T-helper 17 cell (primary cell): ENCODE measurements at places on chromosomes 4 and X.

DNA sequence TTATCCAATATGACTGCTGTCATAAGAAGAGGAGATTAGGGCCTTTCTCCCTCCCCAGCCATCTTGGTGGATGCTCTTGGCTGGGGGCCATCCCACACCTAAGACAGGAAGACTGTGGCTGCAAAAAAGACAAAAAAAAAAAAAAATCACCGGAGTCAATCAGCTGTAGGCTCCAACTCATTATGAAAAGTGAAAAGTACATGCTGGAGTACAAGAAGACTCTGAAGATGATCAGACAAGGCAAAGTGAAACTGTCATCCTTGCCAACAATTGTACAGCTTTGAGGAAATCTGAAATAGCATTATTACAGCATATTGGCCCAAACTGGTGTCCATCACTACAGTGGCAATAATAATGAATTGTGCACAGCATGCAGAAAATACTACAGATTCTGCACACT lies 5.2 kb downstream of the EGFL6 start:
- no peak for DNase-seq

DNA sequence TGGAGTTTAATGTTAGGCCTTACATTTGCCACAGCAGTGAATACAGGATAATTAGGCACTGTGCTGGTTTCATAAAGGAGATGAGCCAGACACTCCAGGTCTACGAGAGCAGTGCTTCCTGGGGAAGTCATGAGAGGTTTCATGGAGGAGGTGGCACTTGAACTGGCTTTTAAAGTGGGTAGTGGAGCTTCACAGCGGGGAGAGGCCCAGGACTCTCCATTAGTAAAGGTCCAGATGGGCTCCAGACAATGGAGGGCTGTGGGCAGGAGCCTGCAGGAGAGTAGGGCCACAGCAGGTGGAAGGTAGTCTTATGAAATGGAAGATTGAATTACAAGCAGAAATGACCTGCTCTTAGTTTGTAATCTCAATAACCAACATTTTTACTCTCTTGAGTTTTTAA lies 29.0 kb downstream of the CLDN22 start:
- no peak for DNase-seq

- DNase-seq, result no peak
These were observed 10.0 kb upstream of the PLK4 start for GRCh38 chr4:127870688-127871087.

DNA sequence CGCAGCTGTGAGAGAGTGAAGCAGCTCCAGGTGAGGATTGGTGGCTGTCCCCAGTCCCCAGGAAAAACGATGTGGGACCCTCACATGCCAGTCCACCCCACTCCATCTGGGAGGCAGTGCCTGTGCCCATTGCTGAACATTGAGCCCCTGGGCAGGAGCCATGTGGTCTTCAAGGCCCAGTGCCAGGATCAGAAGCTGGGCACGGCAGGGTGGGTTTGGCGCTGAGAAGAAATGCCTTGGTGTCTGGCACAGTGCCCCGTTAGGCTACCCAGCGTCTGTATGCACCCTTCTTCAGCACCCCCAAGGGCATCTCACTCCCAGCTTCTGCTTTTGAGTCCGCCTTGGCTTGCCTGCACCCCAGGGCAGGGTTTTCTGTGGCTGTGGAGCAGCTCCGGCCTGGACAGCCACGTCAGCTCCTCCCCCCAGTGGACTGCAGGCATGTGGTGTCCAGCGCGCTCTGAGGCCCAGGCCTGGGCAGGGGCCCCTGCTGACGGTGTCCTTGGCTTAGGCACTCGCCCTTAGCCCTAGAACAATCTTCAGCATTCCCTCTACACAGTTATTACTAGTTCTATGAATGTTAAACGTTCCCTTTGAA lies 28.6 kb downstream of the RGS12 start:
- DNase-seq, result no peak

GRCh38 chr4:53015681-53016080 lies 153.6 kb downstream of the RASL11B start:
- DNase-seq, result no peak

DNA sequence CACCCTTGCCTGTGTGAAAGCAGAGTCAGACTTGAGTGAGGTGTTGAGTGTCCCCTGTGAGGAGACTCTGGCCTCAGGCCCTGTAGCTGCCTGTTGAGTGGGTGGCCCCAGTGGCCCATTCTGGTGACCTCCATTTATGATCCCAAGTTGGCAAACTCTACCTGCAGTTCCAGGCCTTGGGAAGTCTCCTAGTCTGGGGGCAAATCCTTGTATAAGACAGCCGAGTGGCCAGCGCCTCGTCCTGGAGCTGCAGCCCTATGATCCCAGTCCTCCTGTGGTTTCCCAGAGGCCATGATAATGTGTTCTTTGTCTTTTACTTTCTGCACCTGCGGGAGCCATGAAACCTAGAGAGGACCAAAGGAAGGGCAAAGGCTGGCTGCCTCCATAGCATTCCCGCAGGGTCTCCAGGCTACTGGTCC lies 58.7 kb downstream of the NBDY start:
- no peak for DNase-seq

DNA sequence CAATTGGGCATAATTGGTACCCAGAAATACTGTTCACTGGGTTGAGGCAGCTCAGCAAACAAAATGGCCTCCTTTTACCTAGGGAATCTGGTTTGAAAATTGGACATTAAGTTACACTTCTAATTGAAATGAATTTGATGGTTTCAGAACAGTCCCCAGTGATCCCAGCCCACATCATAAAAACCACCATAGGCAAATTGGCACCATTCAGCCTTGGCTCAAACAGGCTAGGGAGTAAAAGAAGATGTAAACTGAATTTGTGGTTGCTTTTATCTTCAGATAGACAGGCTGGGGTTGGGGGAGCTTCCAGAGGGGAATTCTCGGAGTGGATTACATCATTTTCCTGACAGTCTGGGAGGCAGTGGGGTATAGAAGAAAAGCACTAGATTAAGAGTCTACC lies 576.5 kb downstream of the MID1IP1 start:
- no peak for DNase-seq

DNA sequence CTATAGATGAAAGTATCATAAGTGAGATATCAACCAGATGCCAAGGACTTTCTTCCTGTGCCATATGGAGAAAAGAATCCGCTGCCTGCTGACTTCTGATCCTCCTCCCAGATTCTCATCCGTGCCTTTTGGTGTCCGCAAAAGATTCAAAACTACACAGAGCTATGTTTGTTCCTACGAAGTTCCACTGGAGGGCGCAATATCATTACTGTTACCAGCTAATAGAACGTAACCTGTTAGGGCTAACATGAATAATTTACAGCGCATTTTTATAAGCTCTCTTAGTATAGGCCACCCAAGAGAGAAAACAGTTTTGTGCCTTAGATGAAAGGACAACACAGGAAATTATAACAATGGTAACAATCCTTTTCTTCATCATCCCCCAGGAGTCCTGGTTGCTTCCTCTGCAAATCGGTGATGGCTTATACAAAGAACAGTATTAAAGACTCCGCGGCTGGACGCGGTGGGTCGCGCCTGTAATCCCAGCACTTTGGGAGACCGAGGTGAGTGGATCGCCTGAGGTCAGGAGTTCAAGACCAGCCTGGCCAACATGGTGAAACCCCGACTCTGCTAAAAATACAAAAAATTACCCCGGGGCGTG lies 22.8 kb upstream of the CENPVL3 start:
- no peak for DNase-seq

- no peak for DNase-seq
These were observed 737.1 kb downstream of the FAT4 start for GRCh38 chr4:126051689-126052424.

- DNase-seq, result no peak
These were observed 282.4 kb downstream of the ANK2 start for GRCh38 chr4:113331811-113332210.

DNA sequence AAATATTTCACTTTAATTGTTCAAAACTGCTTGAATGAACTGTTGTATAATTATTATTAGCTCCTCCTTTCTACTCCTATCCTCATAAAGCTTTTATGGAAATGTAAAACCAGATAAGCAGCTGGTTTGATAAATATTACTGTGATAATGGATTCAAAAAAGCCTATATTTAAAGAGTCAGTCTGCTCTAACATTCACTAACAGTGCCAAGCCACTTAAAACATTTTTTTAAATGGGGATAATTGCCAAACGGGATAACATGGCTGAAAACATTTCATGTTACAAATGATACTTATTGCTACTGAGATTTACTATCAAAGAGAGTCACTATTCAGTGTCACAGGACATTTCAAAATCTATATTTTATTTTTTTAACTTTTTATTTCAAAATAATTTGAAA lies 17.4 kb downstream of the ARHGAP24 start:
- no peak for DNase-seq

DNA sequence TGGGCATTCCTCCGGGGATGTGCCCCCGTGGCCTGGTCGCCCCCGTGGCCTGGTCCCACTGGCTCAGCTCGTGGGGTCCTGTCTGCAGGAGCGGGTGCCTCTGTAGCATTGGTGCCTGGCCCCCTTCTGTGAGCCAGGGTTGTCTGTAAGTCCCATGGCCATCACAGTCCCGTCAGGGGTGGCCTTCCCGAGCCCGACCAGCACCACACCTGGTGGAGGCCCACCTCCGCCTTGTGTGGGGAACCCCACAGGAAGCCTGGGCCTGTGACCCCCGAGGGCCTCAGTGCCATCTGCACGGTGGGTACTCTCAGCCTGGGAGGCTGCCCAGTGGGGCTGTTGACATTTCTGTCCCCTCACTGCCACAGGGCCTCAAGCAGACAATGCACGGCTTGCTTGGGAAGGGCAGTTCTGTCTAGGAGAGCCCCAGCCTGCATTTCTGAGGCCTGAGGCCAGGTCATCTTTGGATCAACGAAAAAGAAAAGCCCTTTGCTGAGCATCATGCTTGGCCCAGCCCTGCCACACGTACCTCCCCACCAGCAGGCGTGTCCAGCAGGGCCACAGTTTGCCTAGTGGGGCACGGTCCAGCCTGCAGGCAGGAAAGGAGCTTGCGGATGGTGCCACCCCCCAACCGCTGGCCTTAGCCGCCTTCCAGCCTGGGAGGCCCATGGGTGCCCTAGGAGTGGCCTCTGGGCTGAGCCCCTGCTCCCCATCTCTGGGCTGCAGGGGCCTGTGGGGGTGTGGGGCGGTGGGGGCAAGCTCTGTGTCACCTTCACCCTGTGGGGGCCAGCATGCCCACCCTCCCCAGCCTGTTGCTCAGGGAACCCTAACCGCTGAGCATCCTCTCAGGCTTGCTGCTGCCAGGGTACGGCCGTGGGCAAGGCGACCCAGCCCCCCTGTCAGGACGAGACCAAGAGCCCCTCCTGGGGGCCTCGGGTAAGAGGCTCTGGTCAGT lies 23.2 kb downstream of the NKX1-1 start:
- no peak for DNase-seq

DNA sequence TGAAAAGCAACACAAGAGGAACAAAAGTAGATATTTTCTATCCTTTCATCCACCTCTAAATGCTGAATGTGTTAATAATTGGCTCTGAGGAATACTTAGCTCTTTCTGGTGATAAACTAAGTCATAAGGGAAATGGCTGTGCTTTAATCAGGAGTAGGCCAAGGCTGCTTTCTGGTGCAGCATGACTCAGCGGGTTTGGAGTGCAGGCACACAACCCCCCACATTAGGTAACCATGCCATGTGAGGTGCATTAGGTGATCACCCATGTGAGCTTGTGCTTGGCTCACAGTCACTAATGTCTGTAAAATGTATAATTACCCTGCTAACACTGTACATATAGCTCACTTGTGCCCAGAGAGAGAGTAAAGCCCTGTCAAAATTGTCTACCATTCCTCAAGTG lies 57.2 kb downstream of the USP38 start:
- DNase-seq, result no peak

- DNase-seq, result no peak
These were observed 56.7 kb upstream of the HGFAC start for GRCh38 chr4:3384771-3385710.

DNA sequence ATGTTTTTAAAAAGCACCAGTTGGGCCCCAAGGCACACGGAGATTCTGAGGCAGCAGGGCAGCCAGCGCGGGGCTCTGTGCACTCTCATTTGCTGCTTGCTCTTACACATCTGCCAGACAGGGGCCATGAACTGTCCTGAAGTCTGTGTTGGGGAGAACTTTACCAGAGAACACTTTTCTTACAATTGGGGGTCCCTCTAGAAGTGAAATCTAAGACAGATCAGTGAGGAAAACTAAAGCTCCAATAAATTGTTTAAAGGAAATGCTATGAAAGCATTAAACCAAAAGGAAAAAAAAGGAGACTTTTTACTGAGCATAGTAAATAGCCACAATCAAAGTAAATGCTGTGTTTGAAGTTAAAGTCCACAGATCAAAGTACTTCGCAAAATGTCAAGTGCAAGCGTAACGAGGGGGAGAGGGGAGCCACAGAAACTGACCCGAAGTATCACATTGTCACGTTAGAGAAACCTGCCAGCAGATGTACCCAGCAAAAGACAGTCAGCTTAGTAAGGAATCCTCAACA lies 37.8 kb downstream of the SORBS2 start:
- no peak for DNase-seq

DNA sequence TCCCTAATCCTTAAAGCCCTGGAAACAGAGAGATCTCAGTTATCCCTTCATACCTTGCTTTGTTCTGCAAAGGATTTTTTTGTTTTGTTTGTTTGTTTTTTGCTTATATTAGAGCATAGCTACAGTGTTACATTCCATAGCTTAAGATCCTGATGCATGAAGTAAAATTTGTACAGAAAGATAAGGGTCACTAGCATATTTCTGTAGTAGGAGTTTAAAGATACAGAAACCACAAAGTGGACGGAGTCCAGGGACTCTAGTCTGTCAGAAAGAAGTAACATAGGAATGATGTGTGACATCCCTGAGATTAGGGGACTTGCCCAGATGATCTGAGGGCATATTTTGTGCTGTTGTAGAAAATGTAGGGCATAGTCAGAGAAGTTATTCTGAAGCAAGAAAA lies 151.9 kb upstream of the PLAC1 start:
- no peak for DNase-seq

DNA sequence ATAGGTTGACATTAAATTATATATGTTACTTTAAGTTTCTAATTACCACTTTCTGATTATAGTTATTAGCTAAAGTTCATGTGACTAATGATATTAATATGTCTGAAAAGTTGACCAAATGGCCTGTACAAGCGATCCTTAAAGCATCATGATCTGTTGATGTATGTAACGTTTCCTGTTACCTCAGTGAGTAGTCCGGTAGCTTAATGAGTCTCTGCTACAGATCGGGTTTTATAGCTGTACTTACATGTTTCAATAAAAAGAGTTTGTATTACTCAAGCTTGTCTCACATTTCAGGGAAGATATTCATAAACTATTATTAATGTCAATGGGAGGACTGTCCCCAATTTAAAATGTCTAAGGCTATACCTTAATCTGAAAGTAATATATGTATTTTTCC lies 246.3 kb downstream of the PPP3CA start:
- no peak for DNase-seq

GRCh38 chr4:3271131-3271530 lies 21.7 kb upstream of the RGS12 start:
- no peak for DNase-seq

DNA sequence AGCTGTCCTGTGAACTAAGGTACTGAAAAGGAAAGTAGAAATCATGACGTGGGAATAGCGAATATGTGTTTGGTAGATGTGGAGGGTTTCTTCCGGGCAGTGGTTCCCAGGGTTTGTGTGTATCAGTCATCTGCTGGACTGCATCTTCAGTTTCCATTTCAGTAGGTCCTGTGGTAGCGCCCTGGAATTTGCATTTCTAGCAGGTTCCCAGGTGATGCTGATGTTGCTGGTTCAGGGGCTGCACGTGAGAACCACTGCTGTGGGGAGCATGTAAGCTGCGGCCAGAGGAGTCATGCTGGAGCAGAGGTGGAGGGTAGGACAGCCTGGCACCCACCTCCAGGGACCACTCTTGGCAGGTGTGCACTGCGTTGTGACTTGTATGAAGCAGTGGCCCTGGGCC lies 47.1 kb downstream of the ARHGAP10 start:
- no peak for DNase-seq
